Urinary bladder (tissue), 4 donors: ENCODE measurements at places on chromosomes 12 and 14. TPM values are rescaled to one million over a fixed set of nuclear protein-coding genes. Genes with fewer than 3 reads are reported as not detected.

The ASCL1 gene
- 0.32 TPM for total RNA-seq

- no peak for DNase-seq
Observed at GRCh38 chr12:48235796-48236333, 32.8 kb upstream of the OR10AD1 start.

DNA sequence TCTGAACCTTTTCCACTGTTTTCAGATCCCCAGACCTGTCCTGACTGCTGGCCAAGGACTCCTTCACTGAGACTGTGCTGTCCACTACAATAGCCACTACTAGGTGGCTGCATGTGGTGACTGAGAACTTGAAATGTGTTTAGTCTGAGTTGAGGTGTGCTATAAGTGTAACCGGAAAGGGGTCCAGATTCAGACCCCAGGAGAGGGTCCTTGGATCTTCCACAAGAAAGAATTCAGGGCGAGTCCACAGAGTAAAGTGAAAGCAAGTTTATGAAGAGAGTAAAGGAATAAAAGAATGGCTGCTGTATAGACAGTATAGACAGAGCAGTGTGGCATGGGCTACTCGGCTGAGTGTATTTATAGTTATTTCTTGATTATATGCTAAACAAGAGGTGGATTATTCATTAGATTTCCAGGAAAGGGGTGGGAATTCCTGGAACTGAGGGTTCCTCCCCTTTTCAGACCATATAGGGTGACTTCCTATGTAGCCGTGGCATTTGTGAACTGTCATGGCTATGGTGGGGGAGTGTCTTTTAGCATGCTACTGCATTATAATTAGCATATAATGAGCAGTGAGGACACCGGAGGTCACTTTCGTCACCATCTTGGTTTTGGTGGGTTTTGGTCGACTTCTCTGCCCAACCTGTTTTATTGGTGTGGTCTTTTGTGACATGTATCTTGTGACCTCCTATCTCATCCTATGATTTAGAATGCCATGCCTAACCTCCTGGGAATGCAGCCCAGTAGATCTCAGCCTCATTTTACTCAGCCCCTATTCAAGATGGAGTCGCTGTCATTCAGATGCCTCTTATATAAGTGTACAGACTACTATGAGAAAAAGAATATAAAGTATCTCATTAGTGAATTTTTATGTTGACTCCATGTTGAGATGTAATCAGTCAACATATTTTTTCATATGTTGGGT, 70.0 kb upstream of the SRSF5 start:
- no peak for DNase-seq

DNA sequence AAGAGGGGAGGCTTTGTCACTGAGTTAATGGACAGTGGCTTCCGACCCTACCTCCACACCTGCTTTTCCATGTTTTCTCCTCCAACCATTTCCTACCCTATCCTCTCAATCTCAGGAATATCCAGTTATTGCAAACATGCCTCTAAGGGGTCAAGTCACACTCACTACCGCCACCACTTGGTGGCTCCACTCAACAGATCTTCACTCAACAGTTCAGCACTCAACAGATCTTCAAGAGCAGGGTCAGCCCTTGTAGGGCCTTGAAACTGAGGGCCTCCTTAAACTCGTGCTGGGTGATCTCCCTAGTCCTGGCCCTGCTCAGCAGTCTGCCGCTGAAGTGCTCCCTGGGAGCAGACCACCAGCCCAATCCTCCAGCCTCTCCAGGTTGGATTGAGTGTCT, 14.2 kb downstream of the ZNF641 start:
- no peak for DNase-seq

- DNase-seq: no peak
Observed at GRCh38 chr12:93318720-93319522, 58.8 kb upstream of the NUDT4 start.

DNA sequence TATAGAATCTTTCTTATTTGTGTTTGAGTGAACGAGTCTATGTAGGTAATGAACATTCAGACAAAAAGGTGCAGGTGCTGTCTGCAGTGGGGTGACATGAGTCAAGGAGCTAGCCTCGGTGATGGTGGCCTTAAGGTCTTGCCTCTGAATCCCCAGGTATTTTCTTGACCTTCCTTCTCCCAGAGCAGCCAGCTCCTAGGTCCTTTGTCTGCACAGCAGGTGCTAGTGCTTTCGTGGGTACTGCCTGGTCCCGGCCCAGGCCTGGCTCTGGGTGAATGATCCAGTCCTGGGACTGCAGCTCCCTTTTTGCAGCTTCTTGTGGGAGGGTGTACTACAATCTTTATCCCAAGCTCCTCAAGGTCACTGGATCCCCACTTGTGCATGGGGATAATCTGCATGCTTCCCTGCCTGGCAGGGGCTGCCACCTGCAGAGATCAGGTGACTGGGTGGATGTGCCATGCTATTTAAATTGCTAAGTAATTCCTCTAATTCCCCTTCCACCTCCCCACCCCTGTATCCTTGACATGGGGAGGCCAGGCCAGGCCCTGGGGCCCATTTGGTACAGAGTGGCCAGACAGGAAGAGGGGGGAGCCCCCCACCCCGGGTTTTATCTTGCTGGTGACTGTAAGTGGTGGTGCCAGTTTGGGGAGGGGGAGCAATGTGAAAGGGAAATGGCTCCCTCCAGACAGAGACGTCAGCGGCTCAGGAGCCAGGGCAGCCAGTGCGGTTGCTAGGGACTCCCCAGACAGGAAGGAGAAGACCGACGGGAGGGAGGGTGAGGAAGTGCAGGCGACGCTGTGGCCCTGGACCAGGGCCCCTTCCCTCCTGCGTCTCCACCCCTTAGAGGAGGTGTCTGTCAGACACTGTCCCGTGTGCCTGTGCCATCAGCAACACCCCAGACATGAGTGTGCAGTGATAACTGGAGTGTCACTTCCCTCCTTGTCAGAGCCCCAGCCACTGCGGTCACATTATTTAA, 6.7 kb downstream of the VASH1 start:
- DNase-seq: no peak

The SLC5A8 gene
- 0.42 TPM for total RNA-seq

- no peak for DNase-seq
Observed at GRCh38 chr12:54376596-54376995, 7.9 kb downstream of the ZNF385A start.

GRCh38 chr14:103932791-103933490, 4.7 kb downstream of the TDRD9 start:
- no peak for DNase-seq

GRCh38 chr14:53055003-53055402, 98.1 kb downstream of the DDHD1 start:
- DNase-seq: no peak

DNA sequence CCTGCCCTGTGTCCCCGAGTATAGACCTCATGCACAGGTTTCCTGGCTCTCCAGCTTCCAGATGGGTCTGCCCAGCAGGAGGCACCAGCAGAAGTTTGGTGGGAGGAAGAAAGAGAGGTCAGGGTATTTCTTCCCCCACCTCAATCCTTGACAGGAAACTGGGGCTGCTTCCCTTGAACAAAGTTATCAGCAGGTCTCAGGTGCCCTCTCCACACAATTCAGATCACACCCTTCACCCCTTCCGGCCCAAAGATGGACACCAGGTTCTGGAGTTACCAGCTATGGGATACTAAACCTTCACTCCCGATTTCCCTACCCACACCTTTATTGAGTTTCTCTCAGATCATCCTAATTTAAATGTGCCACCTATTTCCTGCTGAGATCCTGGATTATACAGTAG, 1.2 kb downstream of the SART3 start:
- DNase-seq: no peak

The RAD9B gene
- total RNA-seq: 2.1 TPM

DNA sequence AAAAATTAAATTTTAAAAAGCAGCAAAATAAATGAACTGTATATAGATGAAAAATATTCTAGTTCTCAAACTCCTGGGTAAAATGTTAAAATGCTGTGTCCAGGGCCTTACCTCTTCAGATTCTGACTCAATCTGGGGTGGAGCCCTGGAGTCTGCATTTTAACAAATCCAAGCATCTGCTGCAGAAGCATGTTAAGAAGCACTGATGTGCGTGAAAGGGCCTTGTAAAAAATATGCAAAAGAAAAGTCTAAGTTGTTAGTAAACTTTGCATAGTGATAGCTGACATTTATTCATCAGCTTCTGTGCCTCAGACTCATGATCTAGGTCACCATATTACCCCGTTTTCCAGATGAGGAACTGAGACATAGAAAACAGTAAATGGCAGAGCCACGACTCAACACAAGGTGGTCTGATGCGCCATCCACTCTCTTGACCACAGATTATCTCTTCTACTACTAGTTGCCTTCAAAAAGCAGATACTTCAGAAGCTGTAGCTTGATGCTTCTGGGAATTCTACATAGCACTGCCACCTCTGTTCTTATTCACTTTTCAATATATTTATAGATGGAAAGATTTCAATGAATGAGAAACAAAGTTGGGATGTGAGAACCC, 28.0 kb upstream of the PTCSC3 start:
- no peak for DNase-seq

DNA sequence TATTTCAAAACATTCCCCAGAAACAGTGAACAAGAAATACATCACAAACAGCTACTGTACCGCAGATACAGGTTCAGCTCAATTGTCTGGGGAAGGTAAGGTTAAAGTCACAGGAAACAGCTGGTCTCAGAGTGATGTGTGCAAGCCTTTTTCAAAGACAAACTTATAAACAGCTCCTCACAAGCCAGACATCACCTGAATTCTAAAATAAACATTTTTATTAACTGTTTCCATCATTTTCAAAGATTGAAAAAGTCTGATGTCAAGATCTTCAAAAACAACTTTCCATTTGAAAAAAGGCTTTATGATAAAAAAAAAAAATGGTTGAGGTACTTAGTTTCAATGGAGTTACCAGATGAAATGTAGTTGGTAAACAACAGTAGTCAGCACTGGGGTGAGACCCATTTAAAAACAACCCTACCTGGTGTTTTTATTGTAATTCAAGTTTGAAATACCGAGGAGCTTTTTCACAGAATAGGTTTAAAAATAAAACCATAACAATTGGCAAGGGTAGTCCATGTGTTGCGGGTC, 4.0 kb downstream of the BTG1 start:
- no peak for DNase-seq

DNA sequence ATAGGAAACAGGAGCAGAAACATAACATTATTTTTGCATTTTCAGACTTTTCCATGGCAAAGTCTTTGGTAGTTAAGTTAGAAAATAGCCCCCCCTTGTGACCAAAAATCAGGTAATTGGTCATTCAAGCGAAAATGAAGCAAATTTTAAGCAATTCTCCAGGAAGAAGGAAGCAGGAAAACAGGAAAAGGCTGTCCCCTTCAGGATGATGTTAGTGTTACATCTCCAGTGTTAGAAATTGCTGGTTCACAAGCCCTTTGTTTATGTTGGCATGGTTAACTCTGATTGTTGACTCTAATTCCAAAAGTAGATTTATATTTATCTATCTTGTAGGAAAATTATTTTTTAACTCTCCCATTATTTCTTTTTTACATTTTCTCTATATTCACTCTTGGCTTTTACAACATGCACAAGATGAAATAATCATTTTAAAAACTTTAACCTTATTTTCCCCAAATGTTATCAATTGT, 18.8 kb upstream of the GAS2L3 start:
- peak; percentile 71 for DNase-seq

DNA sequence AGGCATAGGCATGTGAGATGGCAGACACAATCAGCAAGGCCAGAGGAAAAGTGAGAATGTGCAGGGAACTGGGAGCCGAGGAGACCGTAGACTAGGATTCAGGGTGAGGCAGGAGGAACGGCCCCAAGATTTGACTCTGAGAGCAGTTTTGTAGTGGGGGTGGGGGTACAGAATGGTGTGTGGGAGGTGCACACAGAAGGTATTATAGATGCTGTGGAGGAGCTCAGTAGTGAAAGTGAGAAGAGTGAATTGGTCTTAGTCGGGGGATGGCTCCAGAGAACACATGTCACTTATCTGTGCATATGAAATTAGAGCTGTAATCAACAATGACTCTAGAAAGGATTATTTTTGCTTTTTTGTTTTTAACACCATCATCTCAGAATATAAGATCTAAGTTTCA, 11.9 kb downstream of the ZNF664 start:
- no peak for DNase-seq

DNA sequence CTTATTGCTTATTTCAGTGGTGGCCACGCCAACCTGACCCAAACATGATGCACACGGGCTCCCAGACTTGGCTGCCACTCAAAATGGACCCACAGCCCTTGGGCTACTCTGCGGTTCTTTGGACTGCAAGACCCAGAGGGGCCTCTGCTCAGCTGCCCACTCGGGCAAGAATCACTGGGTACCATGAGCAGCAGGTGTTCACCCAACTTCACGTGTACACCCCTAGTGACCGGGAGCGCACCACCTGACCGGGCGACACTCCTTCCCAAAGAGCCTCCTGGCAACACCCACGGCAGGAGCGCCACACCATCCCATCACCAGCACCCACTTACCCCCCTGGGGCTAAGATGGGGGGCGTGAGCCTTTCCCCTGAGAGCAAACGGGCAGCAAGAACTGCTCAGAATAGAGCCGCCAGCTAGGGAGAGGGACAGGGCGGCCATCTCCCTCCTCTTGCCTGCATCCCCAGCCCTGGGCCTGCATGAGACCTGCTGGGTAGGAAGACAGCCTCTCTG, 32.0 kb downstream of the CCNK start:
- DNase-seq: no peak

DNA sequence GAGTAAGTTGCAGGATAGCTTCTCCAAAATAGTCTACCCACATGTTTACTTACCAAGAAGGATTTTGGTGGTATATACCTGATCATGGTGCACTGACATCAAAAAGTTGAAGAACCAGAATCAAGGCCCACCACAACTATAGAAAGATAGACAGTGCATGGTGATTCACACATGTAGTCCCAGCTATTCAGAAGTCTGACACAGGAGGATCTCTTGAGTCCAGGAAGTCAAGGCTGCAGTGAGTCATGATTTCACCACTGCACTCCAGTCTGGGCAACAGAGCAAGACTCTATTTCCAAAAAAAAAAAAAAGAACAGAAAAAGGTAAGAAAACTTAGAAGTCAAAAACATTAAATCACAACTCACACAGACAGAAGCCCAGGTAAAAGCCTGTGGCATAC, 422.2 kb upstream of the FOXG1 start:
- no peak for DNase-seq

The AGAP2 gene
- 1.4 TPM for total RNA-seq

DNA sequence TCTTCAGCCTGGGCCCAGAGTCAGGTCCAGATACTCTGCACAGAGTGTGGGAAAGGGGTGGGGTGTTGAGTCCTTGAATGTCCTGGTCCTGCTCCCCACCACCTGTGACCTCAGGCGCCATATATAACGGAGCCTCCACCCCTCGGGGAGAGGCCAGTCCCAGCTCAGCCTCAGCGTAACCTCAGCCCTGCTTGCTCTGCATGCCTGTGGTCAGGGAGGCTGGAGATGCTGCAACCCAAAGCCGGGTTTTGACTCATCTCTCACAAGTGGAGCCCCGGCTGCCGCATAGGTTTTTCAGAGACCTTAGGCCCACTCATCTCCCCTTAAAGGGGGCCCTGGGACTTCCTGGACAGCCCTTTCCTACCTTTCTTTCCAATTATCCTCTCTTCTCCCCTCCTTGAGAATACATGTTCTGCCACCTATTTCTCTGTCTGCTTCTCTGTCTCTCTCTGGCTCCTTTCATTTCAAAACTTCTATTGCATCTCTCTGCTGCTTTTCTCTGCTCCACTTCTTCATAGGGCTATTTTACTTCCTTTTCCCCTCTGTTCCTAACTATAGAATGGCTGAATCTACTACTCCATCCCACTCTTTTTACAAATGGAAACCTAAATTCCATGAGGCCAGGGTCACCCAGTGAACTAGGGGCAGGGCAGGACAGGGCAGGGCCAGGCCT, 1.2 kb downstream of the ITGB7 start:
- DNase-seq: no peak
